ENCODE measurements at places on chromosomes 3 and 15.

- DNase-seq = no peak
Observed at GRCh38 chr3:4570840-4571621, 77.9 kb downstream of the ITPR1 start.

DNA sequence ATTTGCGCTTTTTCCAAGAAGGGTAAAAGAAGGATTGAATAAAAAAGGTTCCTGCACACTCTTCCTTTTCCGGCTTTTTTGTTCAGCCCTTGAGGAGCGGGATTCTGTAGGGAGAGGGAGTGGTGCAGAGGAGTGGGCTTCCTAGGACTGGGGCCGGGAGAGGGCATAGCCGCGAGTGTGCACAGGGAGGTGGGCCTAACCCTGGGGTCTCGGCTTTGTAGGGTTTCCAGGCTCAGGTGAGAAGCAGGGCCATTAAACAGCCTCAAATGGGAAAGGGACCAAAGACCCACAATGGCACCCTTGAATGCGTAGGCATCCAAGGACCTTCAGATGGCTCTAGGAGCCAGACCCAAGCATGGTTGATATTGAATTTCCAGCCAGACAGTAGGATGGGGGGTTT is 35.4 kb upstream of the RAB6B start:
- no peak for DNase-seq

- no peak for DNase-seq
Observed at GRCh38 chr3:148930752-148931151, 60.6 kb upstream of the GYG1 start.

DNA sequence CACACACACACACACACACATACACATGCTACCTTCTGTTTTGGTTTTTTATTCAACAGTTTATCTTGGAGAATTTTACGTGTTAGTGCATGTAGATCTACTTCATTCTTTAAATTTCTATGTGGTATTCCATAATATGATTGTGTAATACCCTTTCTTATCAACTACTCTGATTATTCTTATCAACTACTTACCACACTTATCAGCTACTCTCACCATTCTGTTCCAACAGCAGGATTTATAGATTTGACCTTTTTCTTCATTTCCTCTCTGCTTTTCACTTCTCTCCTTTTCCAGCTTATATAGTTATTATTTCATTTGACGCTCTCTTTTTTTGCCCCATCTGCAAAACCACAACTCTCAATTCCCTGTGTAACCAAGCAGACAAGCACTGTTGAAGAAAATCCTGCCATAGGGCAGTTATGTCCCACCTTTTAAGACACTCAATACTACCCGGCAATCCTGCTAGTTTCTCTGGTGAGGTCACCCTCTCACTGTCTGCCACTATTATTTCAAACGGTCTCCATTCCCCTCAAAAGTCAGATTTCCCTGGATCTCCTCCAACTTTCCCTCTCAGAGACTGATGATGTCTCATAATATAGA is 56.9 kb upstream of the SATB1 start:
- DNase-seq = no peak

GRCh38 chr3:69012800-69013252 is 658 bp downstream of the EOGT start:
- no peak for DNase-seq

DNA sequence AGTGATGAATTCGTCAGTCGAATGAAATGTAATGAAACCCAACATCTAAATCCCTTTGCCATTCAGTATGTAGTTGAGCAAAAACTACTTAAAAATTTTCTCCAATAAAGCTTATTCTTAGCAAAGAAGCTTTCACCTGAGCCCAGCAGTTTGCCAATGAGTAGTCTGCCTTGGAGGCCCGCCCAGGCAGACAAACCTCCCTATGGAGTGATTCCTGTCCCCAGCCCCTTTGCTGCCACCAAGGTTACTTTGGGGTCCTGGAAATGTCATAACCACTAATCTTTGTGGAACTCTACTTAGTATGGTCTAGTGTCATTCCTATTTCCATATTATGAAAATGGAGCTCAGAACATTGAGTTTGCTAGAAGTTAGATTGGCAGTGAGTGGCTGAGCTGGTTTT is 12.1 kb downstream of the UBAP1L start:
- no peak for DNase-seq

GRCh38 chr15:26758079-26758478 is 14.8 kb downstream of the GABRB3 start:
- no peak for DNase-seq

Data from naive B cell (primary cell).